Cerebellar nuclear complex (tissue), 1 donor: ENCODE measurements at places on chromosomes 2 and 18.

DNA sequence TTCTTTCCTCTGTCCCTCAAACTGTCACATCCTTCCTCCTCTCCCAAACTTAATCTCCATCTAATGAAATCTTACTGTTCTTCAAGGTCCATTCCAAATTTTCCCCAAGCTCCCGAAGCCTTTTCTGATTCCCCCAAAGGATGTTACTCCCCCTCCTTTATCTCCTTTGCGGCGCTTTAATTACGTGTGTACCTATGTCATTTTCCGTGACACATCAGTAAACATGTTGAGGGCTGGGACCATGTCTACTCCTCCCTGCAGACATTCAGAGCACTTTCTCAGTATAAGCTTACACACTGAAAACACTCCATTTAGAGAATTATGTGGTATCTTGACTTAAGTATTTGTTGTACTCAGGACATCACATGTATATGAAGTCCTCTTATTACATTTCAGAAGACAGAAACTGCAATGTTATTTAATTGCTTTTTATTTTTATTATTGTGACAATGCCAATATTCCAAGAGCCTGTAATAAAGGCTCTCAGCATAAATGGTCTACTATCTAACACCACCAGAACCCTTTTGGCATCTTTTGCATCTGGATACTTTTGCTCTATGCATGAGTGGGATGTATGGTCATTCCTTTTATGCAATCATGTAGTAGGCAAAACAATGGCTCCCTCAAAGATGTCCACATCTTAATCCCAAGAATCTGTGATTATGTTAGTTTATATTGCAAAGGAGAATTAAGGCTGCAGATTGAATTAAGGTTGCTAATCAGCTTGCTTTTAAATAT lies 1.8 kb downstream of the NMI start:
- no peak for DNase-seq

- DNase-seq: no peak
These were observed 31.9 kb downstream of the C1QL2 start for GRCh38 chr2:119126650-119127049.

GRCh38 chr2:196935432-196935831 lies 8.9 kb upstream of the PGAP1 start:
- no peak for DNase-seq

- DNase-seq: no peak
These were observed 58.1 kb upstream of the ALPP start for GRCh38 chr2:232320443-232320803.

DNA sequence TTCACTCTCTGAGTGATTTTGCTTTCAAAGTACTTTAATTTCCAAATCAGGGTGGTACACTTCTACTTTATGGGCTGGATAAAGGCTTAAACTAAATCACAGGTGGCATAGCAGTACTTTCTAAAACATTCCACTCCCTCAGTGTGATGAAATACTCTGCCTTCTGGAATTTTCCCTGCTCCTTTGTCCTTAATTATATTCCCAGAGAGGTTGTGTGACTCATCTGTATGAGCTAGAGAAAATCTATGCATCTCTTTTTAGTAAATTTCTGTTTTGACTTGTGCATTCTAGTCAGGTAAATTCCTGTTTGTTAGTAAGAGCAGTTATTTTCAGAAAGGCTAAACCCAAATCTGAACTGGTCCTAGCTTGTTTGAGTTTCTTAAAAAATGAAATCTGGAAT lies 29.0 kb upstream of the PLA2R1 start:
- DNase-seq: no peak

GRCh38 chr2:220373878-220374277 lies 746.4 kb downstream of the SLC4A3 start:
- DNase-seq: no peak

- DNase-seq: no peak
These were observed 493.8 kb upstream of the NRP2 start for GRCh38 chr2:205188239-205189138.

DNA sequence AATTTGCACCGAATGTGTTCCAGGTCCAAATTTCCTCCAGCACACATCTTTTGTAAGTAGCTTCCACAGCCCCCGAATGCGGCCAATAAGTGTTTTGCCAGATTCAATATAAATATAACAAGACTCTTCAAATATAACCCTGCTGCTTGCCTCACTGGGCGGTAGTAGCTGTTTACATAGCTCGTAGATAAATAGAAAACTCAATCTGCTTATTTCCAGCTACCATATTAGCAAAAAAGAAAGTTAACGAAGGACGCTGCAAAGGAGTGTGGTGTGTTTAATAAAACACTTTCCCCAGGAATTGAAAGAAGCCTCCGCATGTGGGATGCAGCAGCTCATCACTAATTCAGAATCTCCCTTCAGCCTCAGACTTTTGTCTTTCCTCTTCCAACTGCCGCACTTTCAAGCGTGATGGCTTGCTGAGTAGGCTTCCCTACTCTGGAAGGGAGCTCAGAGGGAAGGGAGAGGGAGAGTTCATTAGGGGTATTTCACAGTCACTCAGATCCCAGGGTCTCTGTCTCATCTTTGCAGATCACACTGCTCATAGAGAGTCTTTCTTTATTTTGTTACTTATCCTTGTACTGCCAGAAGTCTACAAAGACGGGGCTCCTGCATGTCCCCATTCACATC lies 367.0 kb downstream of the RND3 start:
- DNase-seq: no peak

DNA sequence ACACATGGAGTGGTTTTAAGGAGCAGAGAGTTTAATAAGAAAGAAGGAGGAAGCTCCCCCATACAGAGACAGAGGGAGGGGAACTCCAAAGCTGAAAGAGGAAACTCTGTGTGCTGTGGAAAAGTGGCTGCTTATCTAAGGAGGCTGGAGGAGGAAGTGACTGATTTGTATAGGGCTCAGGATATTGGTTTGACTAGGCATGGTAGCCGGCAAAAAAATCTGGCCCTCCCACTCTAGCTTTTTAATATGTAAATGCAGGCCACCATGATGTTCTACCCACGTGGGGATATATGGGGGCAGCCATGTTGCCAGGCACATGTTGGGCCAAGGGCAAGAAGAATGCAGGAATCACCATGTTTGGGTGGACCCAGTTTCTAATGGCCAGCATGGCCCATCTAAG lies 64.3 kb downstream of the HNMT start:
- no peak for DNase-seq

DNA sequence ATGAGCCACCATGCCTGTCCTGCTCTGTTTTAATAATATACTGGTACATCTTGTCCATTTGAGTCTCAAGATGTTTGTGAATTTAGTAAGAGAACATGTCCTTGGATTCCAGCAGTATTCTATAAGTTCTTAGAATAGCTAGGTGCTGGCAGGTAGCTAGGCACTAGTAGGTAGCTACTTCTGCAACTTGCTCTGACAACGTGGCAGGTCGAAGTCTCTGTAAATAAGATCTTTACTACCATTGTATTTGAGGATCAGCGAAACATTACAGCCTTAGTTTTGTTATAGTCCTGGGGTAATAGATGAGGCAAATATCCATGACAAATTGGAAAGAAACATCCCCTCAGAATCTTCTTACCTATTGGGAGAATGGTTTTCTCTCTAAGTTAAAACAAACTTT lies 14.2 kb upstream of the PRELID3A start:
- DNase-seq: no peak
